GM19239 (cell line): ENCODE measurements at places on chromosomes 11 and 22.

DNA sequence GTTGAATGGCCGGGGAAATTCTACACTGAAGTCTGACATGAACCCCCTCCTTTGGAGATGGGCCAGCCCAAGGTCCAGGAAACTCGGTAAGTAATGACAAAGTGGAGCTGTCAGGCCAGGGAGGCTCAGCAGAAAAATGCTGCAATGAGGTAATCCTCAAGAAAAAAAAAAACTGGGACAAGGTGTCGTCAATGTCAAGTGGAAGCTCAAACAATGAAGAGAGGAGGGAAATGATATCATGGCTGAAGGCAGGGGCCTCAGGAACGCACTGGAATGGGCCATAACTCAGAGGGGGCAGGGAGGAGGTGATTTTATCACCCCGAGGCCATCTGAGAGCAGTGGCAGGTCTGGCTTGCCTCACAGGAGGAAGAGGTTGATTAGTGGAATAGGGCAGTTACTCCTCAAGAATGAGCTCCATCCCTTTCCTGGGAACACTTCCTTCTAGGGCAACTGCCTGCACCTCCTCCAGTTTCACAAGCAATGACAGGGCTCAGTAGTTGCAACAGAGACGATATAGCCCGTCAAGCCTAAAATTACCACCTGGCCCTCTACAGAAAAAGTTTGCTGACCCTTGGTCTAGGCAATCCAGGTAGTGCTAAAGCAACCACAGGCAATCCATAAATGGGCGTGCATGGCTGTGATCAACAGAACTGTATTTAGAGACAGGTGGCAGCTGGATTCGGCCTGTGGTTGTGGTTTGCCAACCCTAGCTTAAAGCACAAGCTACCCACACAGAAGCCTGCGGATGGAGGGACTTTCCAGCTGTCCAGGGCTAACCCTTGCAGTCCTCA lies 65.2 kb downstream of the FBXO7 start:
- no peak for DNase-seq

DNA sequence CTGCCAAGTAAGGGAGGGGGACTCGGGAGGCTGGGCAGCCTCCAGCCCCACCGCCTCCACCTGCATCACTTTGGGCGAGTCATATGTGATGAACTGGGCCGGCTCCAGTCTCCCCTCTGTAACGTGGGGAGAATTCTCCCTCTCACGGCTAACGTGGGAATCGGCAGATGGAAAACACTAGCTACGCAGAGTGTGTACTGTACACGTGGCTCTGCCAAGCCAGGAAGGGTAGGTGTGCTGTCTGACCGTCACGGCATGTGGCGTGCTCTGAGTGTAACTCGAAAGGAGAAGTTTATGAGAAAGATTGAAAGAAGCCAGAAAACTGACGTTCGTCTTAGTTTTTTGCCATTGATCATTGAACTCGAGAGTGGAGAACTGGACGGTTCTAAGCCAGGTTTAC lies 13.7 kb downstream of the TRMU start:
- no peak for DNase-seq

DNA sequence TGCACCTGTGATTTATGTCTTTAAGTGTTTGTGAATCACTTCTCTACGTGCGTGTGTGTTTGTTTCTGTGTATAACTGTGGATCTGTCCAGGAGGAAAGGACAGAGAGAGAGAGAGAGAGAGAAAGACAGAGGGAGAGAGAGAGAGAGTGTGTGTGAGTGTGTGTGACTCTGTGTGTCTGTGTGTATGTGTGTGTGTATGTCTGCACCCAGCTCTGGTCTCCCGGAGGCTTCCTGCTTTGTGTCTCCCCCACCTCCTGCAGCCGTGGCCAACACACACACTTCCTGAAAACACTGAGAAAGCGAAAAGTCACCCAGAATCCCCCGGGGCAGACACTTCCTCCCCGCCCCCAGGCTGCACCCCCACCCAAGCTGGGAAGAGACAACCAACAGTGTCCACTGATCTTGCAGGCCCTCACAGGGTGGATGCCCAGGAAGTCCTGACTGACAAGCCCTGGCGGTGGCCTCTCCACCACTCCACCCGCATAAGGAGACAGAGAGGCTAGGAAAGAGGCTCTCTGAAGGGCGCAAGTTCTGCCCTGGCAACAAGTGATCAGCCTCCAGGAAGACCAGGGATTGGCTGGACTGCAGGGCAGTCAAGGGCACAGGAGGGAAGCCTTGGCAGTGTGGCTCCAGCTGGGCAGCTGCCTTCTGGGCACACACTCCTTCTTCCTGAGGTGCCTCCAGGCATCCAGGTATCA lies 30.0 kb downstream of the ARAP1 start:
- peak; percentile 92 for DNase-seq

GRCh38 chr22:47370448-47371262 lies 608.2 kb downstream of the TBC1D22A start:
- DNase-seq, result no peak

DNA sequence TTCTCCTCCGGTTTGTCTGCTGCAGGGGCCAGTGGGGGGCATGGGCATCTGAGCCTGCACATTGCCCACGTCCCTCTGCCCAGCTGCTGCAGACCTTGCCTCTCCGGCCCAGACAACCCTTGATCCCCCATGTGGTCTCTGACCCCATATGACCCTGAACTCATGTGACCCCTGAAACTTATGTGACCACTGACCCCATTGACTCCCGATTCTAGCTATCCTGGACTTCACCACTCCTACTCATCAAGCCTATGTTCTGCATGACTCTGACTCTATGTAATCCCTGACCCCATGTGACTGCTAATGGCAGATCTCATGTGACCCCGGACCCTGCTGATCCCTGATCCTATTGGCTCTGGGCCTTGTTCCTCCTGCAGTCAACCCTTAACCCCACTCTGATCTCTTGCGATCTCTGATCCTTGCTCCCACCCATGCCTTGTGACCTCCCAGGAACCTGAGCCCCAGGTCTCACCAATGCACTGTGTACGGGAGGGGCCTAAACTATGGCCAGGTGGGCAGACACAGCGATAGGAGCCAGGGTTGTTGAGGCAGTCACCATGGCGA lies 5.7 kb downstream of the LTBP3 start:
- no peak for DNase-seq

DNA sequence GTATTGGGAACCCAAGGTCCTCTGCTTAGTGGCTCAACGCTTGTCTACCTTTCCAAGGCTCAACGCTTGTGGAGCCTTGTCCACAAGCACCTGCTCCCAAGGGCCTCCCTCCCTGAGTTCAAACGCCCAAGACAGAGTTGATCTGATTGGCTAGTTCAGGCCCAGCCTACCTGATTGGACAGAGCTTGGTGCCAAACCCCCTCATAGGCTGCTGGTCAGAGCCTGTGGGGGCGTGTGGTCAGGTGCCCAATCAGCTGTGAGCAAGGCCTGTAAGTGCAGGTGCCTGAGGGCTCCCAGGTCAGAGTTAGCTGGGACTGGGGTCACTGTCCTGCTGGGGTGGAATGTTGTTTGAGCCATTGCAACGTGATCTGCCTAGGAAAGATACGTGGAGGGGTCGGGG lies 16.9 kb upstream of the TMPRSS6 start:
- no peak for DNase-seq

DNA sequence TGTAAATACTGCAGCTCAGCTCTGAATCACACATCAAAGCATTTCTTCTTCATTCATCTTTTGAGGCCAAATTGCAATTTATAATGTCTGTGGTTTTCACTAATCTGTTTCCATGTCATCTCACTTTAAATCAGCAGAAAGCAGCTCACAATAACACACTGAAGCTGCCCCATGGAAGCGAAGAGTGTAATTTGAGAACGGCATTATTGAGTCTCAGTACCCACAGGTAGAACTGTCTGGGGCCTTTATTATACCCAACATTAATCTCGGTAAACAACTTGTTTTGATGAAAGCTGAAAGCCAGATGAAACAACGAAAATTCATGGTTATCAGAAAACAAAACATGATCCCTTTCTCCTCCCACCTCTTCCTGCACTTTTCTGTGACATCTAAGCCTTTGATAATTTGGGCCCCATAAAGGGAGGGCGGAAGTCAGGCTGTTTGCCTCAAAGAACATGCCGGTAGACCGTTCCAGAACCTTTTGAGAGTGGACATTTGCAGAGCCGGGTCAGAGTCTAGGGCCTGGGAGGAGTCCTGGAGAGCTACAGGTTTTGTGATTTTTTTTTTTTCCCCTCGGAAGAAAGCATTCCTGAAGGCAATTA lies 68.2 kb upstream of the SESN3 start:
- DNase-seq, result no peak

DNA sequence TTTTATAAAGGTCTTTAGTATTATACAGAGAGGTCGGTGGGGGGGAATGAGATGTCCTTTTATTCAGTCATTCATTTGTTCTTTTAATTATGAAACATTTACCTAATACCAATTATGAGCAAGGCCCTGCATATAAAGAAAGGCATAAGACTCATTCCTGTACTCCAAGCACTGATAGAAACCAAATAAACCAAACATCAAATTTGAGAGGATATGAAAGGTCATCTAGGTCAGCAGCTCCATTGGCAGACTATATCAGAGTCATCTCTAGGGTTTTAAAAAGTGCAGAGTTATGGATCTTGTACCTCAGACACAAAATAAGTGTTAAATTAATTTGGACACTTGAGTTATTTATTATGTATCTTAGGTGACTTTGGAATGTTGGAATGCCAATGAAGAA lies 71.5 kb downstream of the CASP12 start:
- no peak for DNase-seq

DNA sequence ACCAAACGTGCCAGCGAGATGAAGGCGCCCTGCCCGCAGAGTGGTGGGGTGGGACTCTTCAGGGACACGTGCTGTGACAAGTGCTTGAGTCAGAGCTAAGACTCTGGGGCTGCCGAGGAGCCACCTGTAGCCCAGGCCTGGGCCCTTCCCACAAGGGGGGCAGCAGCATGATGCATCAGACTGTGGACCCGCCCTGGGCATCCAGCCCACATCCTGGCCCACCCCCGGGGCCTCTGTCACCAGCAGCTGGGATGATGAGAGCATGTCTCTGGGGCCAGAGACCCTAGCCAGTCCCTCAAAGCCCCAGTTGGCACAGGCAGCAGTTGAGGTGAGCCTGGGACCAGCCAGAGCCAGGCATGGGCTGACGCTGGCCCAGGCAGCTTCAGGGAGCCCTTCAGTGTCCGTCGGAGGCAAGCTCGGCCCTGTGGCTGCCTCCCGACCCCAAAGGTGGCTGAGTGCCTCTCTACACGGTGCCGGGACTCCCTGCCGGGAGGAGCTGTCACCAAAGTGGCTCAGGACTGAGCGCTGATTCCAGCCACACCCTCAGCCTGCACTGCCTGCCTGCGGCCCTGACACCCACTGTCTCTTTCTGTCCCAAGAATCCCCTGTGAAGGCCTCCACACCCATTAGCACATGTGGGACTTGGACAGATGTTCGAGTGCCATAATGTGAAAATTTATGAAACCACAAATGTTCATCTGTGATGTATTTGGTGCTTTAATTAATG lies 41.3 kb downstream of the CDKN1C start:
- DNase-seq, result no peak

DNA sequence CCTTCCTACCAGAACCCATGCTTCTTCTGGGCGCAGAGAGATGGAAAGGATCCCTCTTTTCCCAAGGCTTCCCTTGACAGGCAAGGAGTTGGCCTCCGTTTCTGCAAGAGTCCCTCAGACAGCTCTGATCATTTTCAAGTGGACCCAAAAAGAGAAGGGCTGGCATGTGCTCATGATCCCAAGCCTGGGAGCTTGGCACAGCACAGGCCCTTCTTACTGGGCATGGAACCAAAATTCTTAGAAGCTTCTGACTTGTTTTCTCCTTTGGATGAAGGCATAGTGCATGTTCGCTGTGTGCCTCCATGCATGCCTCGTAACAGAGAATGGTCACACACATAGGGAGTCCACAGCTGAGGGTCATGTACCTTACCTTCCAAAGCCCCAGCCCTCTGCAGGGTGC lies 449.6 kb downstream of the MIAT start:
- no peak for DNase-seq

- DNase-seq, result no peak
These were observed 22.5 kb downstream of the C22orf31 start for GRCh38 chr22:29039148-29039547.

- no peak for DNase-seq
These were observed 335 bp upstream of the SEZ6L start for GRCh38 chr22:26168939-26169314.

DNA sequence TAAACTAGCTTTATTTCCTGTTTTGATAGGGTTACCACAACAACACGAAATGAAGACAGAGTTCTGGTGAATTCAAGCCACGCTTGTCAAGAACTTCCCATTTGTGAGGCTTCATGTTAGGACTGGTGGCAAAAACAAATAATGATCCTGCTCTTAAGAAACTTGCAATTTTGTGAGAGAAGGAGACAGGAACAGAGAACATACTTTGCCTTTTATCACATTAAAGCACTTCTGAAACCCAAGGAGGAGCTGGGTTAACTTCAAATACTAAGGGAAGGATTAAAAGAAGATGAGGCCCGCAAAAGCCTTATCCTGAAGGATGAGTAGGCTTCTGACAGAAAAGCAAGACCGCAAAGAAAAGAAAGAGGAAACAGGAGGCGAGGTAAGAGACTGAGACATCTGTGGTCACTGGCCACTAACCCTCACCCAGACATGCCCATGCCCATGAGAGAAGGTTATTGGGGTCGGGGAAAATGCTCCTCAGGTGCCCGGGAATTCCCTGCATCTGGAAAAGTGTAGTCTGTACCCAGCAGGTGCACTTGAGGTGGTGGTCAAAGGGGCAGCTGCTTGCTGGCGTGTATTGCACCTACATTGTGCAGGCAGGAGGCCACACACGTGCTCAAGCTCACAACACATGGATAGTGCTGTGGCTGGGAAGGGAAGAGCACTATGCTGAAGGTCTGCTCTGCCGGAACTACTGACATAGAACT lies 50.5 kb downstream of the MAPK1 start:
- DNase-seq, result peak; percentile 43

DNA sequence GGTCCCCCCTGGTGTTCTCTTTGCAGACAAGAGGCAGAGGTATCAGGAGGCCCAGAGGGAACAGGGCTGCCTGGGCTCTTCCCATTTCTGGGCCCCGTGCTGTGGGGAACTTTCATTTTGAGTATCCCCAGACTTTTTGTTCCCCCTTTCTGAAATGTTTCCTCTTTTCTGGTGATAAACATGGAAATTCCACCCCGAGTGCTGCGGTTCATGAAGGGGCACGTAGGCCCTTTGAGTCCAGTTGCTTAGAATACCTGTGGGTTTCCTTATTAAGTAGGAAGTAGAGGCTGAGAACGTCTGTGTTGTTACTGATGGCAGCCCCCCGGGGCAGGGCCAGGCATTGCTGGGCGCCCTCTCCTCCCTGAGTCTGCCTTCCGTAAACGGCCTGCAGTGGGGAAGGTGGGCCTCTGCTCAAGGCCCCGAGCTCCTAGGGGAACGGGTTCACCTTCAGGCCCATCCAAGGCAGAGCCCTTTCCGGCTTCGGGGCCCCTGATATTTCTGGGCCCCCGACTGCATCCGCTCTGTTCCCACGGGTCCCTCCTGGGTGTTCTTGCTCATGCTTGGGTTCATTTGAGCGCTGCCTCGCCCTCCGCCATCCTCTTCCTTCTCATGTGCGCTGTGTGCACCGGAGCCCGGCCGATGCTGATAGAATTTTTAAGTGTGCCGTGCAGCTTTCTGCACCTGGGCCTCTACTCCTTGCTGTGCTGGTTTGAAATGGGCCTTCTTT lies 12.0 kb downstream of the TBC1D22A start:
- no peak for DNase-seq

DNA sequence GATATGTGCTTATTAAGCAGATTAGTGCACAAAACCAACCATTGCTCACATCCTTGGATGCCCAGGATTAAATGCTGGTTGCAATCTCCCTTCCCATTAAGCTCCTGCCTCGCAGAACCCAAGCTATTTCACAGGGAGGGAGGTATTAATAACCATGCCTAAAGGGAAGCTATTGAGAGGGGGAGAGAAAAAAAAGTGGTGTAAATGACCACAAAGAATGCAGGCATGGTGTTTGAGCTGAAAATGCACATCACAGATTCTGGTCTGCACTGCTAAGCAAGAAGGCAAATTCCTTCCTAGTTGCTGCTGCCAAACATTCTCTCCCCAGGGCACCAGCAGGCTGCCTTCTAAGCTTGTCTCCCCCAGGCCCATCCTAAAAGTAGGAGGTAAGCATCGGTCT lies 92.0 kb upstream of the ISX start:
- no peak for DNase-seq
